AG04449 (cell line): ENCODE measurements at places on chromosomes 2 and 18.
A peak's percentile ranks its signal among the peaks of the same experiment; 100 is the strongest.

DNA sequence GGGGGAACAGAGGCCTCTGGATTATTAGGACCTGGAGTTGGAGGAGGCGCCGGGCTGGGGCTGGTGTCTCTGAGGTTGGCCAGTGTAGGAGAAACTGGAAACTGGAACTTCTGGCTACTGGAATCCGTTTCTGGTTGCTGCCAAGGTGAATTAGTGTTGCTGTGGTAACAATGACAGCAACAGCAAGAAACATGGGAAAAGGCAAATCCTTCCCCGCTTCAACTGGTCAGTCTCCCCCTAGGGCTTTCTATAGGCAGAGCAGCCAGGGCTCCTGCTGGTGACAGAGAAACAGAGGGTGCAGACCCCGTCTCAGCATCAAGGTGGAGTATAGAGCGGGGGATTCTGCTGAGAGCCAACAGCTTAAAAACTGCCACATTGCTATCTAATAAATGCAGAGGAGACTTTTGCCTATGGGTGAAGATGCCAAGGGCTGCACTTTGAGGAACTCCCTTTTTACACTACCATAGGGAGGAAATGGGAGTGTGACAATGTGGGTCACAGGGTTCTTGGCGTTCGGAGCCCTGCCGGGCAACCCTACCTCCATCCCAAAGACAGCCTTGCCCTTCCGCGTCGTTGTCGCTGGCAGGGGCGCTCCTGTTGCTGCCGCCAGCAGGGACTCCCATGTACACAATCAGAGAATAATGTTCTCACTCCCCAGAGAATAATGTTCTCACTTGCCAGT lies 81.4 kb upstream of the CABLES1 start:
- DNase-seq = no peak

DNA sequence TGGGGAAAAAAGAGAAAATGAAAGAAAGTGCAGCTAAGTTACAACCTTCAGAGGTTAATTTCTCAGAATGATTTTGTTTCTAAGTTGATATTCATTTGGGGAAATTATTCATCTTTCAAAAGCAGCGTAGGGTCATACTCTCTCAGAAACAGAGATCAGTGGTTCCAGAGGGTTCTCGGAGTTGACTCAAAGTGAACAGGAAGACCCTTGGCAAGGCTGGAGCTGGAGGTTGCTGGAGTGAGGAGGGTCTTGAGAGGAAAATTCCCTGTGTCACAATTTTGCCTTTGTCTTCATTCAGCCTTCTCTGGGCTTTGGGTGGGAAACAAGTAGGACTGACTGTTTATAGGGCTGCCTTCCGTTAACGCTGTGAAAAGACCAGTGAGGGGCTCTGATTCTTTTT lies 168.2 kb downstream of the ICOS start:
- DNase-seq = no peak

GRCh38 chr2:233835230-233836186 lies 18.8 kb downstream of the HJURP start:
- no peak for DNase-seq

- no peak for DNase-seq
Measured at GRCh38 chr2:222439692-222440091, 15.3 kb downstream of the SGPP2 start.

DNA sequence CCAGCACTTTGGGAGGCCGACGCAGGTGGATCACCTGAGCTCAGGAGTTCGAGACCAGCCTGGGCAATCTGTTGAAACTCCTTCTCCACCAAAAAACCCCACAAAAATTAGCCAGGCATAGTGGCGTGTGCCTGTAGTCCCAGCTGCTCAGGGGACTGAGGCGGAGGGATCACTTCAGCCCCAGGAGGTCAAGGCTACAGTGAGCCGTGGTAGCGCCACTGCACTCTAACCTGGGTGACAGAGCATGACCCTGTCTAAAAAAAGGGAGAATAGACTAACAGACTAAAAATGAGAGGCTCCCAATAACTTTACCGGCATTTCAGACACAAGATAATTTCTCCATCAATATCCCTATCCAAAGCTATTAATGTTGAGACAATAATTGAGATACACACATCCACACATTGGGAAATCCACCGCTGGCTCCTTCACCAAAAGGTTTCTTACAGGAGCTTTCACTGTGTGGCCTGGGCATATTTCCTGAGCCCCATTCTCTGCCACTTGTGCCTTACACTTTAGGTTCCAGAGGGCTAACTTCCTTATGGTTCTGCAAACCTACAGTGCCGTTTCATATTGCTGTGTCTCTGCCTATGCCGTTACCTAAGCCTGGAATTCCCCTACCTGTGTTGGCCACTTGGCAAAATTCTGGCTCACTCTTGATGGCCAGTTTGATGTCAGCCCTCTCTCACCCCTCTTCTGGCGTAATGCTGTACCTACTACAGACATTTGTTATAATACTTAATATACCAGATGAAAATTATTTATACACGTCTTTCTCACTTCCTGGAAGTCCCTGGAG lies 115.8 kb upstream of the ZFP36L2 start:
- no peak for DNase-seq

GRCh38 chr2:144771348-144771747 lies 251.4 kb upstream of the ZEB2 start:
- no peak for DNase-seq

DNA sequence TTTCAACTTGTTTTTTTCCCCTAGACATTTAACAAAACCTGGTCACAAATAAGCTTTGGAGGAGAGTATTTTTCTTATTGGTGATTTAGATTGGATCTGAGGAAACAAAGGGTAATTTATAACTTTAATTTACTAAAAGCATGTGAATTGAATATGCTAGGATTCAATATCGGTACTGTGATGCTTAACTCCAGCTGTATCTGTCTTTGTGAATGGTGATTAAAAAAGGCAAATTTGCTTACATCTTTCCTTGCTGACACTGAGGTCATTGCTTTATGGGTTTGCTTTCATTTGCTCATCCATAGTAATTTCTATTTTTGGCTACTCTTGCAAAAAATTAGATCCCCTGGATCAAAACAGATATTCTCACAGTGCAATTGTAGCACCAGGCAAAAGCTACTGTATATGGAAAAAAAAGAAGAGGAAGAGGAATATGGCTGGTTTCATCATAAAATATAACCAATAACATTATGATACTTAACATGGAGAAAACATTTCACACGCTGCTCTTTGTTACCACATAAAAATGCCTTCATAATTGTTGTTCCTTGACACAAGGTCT lies 832.0 kb upstream of the ZEB2 start:
- no peak for DNase-seq

DNA sequence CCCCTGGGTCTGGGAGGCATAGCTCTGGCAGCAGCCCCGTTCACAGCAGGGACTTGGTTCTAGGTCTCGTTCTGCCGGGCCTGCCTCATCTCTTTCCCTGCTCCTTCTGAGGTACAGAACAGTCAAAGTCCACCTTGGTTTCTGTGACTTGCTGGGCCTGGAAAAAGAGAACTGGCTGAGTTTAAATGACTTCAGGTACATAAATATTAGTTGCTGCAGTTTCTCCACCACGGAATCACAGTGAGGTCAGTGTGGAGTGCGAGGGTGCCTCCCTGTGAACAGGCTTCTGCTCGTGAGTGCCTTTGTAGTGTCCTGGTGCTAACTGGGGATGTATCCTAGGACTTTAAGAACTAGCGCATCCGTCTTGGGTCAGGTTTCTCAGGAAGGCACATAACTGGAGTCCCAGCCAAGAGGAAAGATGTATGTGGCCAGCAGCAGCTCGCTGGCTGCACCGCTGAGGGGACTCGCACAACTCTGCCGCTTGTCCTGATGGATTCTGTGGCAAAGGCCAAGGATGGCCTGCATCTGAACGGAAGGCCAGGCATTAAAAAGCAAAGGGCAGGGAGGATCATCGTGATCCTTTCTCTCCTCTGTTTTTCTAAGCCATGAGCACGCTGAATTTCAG lies 188.6 kb downstream of the SH3RF3 start:
- no peak for DNase-seq

DNA sequence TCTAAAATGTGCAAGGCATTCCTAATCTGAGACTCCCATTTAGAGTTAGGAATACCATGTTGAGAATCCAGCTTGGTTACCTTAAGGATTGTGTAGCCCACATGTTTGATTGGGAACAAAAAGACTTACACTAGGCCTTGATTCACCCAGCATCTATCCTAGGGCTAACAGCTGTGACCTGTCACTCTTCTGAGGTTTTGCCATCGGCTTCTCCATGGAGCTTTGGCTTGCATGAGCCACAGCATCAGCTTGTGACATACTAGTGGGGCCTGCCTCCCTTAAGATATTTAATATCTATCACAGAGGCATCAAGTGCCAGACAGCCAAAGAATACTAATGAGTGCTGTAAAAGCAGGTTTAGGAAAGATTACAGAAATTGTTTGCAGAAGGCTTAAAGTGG lies 241.3 kb upstream of the UBE2E3 start:
- DNase-seq = no peak

- no peak for DNase-seq
Measured at GRCh38 chr2:226829721-226830631, 5.9 kb upstream of the RHBDD1 start.

DNA sequence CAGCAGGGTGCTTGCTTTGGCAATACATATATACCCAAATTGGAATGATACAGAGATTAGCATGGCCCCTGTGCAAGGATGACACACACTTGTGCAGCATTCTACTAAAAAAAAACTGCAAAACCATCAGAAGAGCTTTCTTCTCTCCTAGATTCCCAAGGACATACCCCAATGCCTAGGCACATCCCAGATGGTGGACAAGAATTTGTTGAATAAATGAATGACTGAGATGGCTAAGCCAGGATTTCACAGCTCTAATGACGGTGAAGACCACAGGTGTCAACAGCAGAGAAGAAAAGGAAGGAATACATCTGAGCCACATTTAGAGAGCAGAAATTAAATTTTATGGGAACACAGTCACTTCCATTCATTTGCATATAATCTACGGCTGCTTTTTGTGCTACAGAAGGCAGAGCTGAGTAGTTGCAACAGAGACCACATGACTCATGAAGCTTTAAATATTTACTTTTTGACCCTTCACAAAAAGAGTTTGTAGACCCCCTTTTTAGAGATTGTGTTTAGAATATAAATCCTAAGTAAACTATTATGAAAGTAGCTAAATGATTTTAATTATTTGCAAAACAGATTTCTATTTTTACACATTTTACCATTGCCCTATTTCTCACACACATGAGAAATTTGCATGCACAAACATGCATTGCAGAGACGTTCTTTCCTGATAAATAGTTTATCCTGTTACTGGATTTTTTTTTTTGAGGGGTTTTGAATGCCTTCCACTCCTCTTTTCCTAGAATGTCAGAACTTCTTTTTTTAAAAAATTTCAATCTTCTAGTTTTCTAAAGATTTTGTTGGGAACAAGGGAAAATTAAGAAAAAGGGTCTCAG lies 119.0 kb downstream of the PMAIP1 start:
- no peak for DNase-seq

DNA sequence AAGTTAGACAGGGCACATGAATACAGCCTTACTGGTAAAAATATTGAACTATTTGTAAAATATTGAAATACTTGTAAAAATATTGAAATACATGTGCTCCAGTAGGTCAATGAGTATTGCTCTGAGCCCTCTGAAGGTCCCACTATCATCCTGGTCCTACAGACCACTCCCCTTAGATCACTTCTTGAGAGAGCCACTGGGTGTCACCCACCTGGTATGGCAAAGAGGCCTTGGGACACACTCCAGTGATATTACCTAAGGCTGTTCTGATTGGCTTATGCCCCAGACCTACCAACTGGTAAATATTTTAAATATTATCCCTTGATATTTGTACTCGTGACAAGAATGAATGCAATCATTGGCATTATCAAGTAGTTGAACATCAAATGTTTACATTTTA lies 5.0 kb downstream of the THSD7B start:
- no peak for DNase-seq

GRCh38 chr2:1168846-1169245 lies 218.2 kb downstream of the SNTG2 start:
- no peak for DNase-seq

DNA sequence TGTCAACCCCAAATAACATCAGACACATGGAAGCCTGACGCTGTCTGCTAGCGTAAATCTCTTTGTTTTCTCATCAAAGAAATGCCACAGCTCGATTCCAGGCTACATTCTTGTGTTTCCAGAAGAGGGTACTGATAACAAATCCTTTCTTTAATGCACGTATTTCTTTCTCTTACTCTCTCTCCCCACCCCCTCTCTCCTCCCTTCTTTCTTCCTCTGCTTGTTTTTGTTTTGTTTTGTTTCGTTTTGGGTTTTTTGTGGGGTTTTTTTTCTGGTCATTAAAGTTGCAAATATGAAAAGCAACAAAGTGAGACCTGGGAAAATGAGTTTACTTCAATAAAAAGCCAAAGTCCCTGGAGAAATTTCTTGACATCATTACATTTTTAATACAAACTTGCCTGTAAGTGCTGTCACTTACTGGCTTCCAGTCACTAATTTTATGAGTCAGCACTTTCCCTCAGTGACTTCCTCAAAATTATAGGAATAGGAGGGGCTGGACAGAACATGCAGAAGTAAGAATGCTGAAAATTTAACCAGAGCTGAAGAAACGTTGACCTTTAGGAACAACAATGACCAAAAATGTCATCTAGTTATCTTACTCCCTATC lies 106.7 kb upstream of the NABP1 start:
- DNase-seq = no peak

GRCh38 chr18:71443706-71444480 lies 1100.2 kb downstream of the CBLN2 start:
- DNase-seq = no peak

DNA sequence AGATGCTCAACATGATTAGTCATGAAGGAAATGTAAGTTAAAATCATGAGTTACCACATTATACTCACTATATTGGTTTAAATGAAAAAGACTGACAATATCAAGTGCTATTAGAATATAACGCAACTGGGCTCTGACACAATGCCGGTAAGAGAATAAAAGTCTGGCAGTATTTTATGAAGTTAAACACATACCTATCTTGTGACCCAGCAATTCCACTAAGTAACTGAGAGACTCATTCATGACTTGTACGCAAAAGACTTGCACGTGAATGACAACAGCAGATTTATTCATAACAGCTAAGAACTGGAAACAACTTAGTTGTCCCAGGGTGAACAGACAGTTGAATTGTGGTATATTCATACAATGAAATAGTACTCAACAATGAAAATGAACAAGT lies 342.1 kb downstream of the SLC4A3 start:
- no peak for DNase-seq

GRCh38 chr2:220246386-220246785 lies 619.0 kb downstream of the SLC4A3 start:
- no peak for DNase-seq

DNA sequence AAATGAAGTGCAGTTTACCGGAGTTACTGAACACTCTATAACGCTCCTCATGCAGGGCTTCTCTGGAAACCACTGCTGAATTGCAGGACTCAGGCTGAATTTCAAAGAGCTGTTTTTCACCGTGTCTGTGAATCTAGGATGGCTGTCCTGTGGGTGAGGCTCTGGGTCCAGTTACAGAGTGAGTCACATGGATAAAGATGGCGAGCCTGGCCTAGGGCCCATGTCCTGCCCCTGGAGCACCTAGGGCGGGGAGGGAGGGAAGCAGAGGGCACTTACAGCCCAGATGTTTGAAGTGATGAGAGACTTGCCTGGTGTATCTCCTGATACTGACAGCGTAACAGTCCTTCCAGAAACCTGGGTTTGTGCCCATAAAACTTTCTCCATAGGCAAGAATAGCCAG lies 583.0 kb downstream of the IRS1 start:
- DNase-seq = no peak

- no peak for DNase-seq
Measured at GRCh38 chr2:128196471-128196931, 105.5 kb downstream of the UGGT1 start.

- DNase-seq = no peak
Measured at GRCh38 chr2:14951569-14952285, 319.2 kb downstream of the LRATD1 start.

- DNase-seq = peak; percentile 17
Measured at GRCh38 chr2:108998911-108999310, 9.9 kb upstream of the EDAR start.
